ENCODE measurements at places on chromosomes 6 and 20. TPM values are rescaled to one million over a fixed set of nuclear protein-coding genes. Genes with fewer than 3 reads are reported as not detected.
A peak's percentile ranks its signal among the peaks of the same experiment; 100 is the strongest.

DNA sequence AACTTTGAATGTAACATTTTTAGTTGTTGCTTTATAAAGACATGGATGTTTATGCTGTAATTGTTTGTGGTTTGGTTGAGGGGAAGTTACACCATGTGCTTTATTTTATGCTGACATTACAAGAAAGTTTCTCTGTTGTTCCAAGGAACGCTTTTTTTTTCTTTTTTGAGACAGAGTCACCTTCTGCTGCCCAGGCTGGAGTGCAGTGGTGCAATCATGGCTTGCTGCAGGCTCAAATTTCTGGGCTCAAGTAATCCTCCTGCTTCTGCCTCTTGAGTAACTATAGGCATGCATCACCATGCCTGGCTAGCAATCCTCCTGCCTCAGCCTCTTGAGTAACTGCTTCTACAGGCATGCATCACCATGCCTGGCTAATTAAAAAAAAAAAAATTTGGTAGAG is 21.0 kb upstream of the IFNGR1 start:
- H3K4me3 ChIP-seq = no peak overlapping the region
- peaks cover 8% of the 10 kb centered on the region for H3K4me1 ChIP-seq
- H3K27ac ChIP-seq = no peak overlapping the region
- DNase-seq = no peak
- H3K36me3 ChIP-seq = peaks cover 3% of the 10 kb centered on the region

RSPH9 gene
- total RNA-seq = not detected

BMP7 gene
- total RNA-seq = not detected

TFAP2D gene
- not detected for total RNA-seq

L3MBTL3 gene
- total RNA-seq = 34.0 TPM

MEP1A gene
- total RNA-seq = not detected

PEX3 gene
- 14.5 TPM for total RNA-seq

DNA sequence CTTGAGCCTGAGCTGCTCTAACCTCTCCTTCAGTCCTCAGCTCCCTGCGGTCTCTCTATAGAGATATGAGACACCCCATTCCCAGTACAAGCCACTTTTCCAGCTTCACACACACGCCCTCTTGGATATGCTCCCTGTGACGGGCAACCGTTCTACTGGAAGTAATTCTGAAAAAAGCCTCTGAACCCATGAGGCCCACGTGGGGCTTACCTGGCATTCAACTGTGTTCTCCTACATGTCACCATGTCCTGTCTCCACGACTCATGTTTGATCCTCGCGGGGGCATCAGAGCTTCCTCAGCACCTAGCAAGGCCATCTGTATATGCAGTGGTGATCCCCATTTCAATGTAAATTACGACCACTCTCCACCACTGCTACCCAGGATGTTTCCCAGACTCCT is 69.2 kb upstream of the DUSP22 start:
- H3K27me3 ChIP-seq = no peaks in the 10 kb centered on the region
- H3K27ac ChIP-seq = peak overlapping the region; percentile 39
- H3K4me3 ChIP-seq = no peak overlapping the region
- DNase-seq = no peak

GRCh38 chr6:82178077-82178758 is 69.3 kb downstream of the IBTK start:
- no peaks in the 10 kb centered on the region for H3K27me3 ChIP-seq
- H3K27ac ChIP-seq = no peak overlapping the region
- H3K4me3 ChIP-seq = no peak overlapping the region
- H3K4me1 ChIP-seq = no peaks in the 10 kb centered on the region
- DNase-seq = no peak
- peaks cover 34% of the 10 kb centered on the region for H3K36me3 ChIP-seq

DNA sequence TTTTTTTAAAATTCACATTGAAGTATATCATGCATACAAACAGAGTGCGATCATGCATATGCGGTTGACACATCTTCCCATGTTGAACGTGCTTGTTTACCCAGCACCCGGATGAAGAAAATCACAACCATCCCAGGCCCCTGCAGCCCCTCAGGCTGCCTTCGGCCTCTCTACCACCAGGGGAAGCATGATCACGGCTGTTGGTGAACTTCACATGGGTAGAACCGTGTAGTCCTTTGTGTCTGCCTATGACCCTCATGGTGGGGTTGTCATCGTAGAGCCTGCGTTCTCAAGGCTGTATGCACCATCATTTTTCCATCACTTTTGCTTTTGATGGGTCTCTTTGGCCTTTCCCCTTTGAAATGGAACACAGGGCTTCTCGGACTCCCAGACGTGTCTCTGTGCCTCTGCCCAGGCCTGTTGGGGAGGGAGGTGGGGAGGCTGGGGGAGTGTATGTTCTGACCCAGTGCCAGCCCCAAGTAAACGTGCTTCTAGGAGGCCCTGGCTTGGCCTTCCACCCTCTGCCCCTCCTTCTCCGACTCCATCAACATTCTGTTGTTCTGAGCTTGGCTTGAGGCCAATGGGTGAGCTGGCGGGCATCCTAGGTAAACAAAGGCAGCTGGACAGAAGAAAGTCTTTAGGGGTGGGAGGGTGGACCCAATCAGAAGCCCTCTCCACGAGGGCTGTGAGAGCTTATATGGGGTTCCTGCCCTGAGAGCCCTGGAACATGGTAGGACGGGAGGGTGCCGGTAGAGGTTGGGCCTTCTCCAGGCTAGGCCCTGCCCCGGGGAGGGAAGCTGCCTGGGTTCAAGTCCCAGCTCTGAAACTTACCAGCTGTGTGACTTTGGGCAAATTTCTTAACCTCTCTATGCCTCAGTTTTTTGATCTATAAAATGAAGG is 39.7 kb downstream of the TGM2 start:
- H3K4me1 ChIP-seq = peaks cover 6% of the 10 kb centered on the region
- H3K27ac ChIP-seq = no peak overlapping the region
- no peaks in the 10 kb centered on the region for H3K36me3 ChIP-seq
- H3K4me3 ChIP-seq = no peak overlapping the region

GRCh38 chr6:17714879-17715851 is 8.4 kb upstream of the NUP153 start:
- H3K27ac ChIP-seq = peak overlapping the region; percentile 83
- peak; percentile 54 for DNase-seq
- peaks cover 22% of the 10 kb centered on the region for H3K4me1 ChIP-seq
- H3K4me3 ChIP-seq = peak overlapping the region; percentile 51
- H3K36me3 ChIP-seq = peaks cover 3% of the 10 kb centered on the region
- peaks cover 7% of the 10 kb centered on the region for H3K27me3 ChIP-seq

- no peaks in the 10 kb centered on the region for H3K4me1 ChIP-seq
- no peak for DNase-seq
- no peaks in the 10 kb centered on the region for H3K27me3 ChIP-seq
Measured at GRCh38 chr6:117130125-117130524, 135.2 kb upstream of the VGLL2 start.

DNA sequence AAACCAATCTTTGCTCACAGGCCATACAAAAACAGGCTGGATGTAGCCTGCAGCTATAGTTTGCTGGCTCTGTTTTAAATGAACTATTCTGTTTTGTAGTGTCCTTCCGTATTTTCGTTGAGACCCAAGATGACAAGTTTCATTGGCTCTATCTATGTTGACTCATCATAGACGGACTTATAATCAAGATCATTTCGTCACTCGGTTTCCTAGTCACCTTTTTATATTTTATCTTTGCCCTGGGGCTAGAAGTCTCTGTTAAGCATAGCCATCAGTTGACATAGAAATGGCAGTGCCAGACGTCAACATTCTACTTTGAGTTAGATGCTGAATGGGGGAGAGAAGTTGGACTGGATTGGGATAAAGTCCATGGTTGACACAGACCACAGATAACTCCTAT is 4.8 kb downstream of the PLEKHG1 start:
- no peaks in the 10 kb centered on the region for H3K36me3 ChIP-seq
- H3K4me3 ChIP-seq = no peak overlapping the region
- DNase-seq = no peak
- H3K27ac ChIP-seq = no peak overlapping the region

GRCh38 chr6:145960918-145961589 is 3.1 kb downstream of the SHPRH start:
- peaks cover 10% of the 10 kb centered on the region for H3K36me3 ChIP-seq
- peaks cover 28% of the 10 kb centered on the region for H3K4me1 ChIP-seq
- H3K27me3 ChIP-seq = no peaks in the 10 kb centered on the region
- no peak overlapping the region for H3K27ac ChIP-seq
- no peak overlapping the region for H3K4me3 ChIP-seq

GRCh38 chr20:14127514-14128223 is 132.4 kb downstream of the MACROD2 start:
- no peak for DNase-seq
- no peak overlapping the region for H3K27ac ChIP-seq
- H3K36me3 ChIP-seq = no peaks in the 10 kb centered on the region

- H3K27ac ChIP-seq = no peak overlapping the region
- H3K4me3 ChIP-seq = no peak overlapping the region
Measured at GRCh38 chr6:106591111-106591825, 38.0 kb downstream of the RTN4IP1 start.

PCK1 gene
- not detected for total RNA-seq

PKIB gene
- 0.44 TPM for total RNA-seq

HFE gene
- total RNA-seq = 4.3 TPM

GRCh38 chr6:11761744-11762620 is 16.6 kb downstream of the ADTRP start:
- H3K27me3 ChIP-seq = no peaks in the 10 kb centered on the region
- no peak overlapping the region for H3K4me3 ChIP-seq
- no peak for DNase-seq
- H3K4me1 ChIP-seq = no peaks in the 10 kb centered on the region
- no peak overlapping the region for H3K27ac ChIP-seq

- no peaks in the 10 kb centered on the region for H3K4me1 ChIP-seq
- no peak overlapping the region for H3K27ac ChIP-seq
- peaks cover 22% of the 10 kb centered on the region for H3K27me3 ChIP-seq
- DNase-seq = no peak
Measured at GRCh38 chr6:127129251-127129650, 10.8 kb downstream of the RSPO3 start.

ISM1 gene
- 3.7 TPM for total RNA-seq

GRCh38 chr6:105136431-105137350 is 43.1 kb downstream of the POPDC3 start:
- no peak overlapping the region for H3K27ac ChIP-seq
- H3K27me3 ChIP-seq = peaks cover 61% of the 10 kb centered on the region
- no peaks in the 10 kb centered on the region for H3K36me3 ChIP-seq
- DNase-seq = peak; percentile 25

Measured in activated CD8-positive, alpha-beta T cell treated with anti-CD3 and anti-CD28 coated beads, Interleukin-2, amount 10 ng/mL, durations not matched to agents 7 days and 5 days (primary cell).